Activated CD4-positive, alpha-beta T cell treated with anti-CD3 and anti-CD28 coated beads for 36 hours (primary cell): ENCODE measurements at places on chromosomes 11 and 22.
A peak's percentile ranks its signal among the peaks of the same experiment; 100 is the strongest.

DNA sequence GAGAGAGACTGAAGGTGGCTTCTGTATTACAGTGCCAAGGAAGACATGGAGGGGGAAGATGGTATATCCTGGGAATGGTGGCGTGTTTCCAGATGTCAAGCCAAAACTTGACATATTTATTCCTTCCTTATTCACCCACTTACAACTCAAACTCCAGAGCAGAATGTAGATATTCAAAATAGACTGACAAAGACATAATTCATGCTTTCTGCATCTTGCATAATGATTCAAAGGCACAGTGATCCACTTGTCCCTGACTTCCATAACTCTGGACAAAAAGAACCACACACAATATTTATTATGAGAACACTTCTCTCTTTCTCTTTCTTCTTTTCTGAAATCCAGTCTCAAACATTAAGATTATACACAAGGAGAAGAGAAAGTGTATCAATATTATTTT, 48.9 kb downstream of the SLC17A6 start:
- no peak for DNase-seq

- DNase-seq = no peak
Observed at GRCh38 chr11:110200241-110200640, 96.2 kb downstream of the RDX start.

- no peak for DNase-seq
Observed at GRCh38 chr11:65871811-65872548, 620 bp downstream of the EFEMP2 start.

- no peak for DNase-seq
Observed at GRCh38 chr11:108512708-108513107, 14.5 kb upstream of the POGLUT3 start.

GRCh38 chr11:11230802-11231562, 122.1 kb downstream of the CSNK2A3 start:
- peak; percentile 56 for DNase-seq

- DNase-seq = no peak
Observed at GRCh38 chr22:34736081-34736480, 329.9 kb upstream of the ISX start.

- DNase-seq = no peak
Observed at GRCh38 chr11:86380295-86381059, 5.8 kb downstream of the CCDC81 start.

DNA sequence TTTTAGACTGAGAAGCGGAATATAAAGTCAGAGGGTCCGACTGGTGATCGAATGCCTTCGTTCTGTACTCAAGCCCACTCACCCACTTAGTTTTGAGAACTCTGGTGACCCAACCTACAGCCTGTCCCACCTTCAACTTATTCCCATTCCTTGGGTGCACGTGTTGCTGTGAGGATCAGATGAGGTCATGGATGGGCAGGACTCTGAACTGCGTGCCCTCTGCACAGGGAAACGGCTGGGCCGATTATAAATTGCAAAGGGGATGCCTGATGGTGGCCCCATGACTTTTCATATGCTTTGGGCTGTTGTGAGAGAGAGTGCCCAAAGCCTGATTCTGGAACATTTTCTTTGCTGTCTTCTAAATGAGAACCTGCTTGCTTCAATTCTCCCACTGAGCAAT, 16.0 kb upstream of the EHF start:
- no peak for DNase-seq

DNA sequence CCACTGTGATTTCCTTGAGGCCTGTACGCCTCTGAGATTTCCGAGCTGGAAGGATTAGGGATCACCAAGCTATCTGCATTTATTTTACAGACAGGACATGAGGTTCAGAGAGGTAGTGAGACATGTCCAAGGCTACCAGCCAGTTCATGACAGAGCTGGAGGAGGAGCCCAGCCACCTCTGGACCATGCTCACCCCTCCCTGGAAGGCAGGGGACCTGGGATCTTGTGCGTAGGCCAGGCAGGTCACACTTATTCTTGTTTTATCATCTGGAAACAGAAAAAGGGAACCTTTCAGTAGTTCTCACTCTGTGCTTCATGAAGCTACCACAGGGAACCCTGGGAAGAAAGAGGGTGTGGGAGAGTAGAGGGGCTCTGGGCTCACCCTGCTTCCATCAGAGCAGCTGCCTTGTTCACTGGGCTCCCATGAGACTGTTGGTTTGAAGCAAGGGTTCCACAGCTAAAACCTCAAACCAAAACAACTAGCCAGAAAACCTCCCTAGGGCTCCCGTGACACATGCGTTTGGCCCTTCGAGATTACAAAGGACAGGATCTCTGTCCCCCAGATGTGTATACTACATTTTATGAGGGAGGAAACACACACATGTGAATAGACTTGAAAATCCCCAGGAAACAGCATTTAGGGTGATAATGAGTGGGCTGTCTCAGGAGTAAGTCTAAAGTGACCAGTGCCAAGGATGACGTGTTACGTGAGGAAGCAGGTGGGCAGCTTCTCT, 106.4 kb downstream of the DSCAML1 start:
- DNase-seq = no peak

GRCh38 chr11:123569393-123569792, 85.0 kb downstream of the SCN3B start:
- DNase-seq = no peak

DNA sequence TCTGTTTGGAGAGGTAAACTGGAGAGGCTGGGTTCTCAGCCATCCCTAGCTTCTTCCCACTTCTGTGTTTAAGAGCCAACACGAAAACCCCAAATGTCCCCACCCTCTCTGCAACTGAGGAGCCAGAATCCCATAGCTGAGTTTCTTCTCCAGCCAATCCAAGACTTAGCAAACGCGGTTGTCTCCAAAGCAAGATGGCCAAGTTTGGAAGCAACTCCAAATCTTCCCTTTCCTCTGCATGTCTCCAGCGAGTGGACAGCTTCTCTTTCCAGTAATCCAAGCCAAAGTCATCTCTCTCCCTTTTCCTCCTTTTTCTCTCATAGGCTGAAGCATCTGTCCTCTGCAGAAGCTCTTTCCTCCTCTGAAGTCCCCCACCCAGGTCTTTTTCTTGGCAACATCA, 539.2 kb downstream of the MIAT start:
- no peak for DNase-seq

GRCh38 chr11:132734217-132734616, 798.1 kb downstream of the OPCML start:
- peak; percentile 9 for DNase-seq

- peak; percentile 69 for DNase-seq
Observed at GRCh38 chr22:26610072-26610958, 7.5 kb downstream of the CRYBB1 start.

DNA sequence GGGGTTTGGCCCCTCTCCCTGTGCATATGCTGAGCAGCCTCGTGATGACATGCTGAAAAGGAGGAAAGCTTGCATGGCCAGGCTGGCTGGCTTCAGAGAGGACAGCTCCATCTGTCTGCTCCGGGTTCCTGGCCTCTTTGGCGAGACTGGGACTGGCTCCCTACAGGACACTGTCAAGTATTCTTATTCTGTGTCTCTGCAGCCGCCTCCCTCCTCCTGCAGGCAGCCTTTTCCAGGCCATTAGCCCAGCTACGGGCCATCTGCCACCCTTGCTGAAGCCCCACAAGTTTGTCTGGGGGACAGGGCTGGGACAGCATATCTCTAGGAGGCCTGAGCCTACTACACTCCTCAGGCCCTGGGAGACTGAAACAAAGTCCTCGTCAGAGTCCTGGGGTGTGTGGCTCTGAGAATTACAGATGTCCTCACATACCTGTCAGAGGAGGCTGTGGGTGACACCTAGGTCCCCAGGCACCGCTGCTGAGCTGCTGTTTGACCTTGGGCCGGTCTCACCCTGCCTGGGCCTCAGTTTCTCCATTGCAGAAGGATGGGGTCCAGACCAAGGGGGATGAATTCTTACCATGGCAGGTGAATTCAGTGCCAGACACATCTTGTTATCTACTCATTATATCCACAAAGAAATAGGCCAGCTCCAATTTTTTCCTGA, 11.0 kb downstream of the MRGPRG start:
- no peak for DNase-seq

- DNase-seq = no peak
Observed at GRCh38 chr11:102204174-102204573, 93.9 kb downstream of the YAP1 start.

GRCh38 chr11:46597609-46598219, 3.9 kb upstream of the AMBRA1 start:
- no peak for DNase-seq

- no peak for DNase-seq
Observed at GRCh38 chr22:42743501-42743991, 22.9 kb upstream of the A4GALT start.

DNA sequence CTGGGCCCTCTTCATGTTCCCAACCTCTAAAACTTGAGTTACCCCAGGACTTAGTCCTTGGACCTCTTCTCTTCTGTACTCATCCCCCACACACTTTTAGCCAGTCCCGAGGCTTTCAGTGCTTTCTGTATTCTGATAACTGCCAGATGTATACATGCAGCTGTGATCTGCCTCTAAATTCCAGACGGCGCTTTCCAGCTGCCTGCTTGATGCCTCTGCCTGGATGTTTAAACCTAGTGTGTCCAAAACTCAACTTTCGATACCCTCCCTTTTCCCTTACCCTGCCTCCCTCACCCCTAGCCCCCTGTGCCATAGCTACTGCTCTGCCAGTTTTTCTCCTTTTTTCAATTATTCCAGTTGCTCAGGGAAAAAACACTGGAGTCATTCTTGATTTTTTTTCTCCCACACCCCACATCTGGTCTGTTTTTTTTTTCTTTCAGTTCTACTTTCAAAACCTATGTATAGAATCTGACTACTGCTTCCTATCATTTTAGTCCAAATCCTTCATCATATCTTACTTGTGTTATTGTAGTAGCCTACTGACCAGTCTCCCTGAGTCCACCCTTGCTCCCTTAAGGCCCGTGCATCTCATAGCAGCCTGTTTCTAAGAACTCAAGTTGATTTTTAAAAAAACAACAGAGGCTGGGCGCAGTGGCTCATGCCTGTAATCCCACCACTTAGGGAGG, 32.9 kb upstream of the TECTA start:
- DNase-seq = no peak

DNA sequence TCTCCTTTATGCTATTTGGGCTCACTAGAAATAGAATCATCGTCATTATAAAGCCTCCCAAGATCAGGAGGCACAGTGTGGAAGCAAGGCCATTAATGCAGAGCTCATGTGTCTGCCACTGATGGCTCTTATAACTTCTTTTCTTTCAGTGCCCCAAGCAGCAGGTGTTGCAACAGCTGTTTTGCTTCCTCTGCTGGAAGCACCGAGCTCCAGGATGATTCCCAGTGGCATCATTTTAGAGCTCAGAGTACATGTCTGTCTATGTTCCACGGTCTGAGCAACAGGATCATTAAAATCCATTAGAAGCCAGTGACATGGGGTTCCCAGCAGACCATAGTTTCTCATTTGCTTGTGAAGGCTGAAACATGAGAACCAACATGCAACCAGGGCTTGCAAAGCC, 803.0 kb upstream of the FAT3 start:
- DNase-seq = no peak

GRCh38 chr11:116225784-116226585, 546.8 kb downstream of the BUD13 start:
- DNase-seq = no peak

DNA sequence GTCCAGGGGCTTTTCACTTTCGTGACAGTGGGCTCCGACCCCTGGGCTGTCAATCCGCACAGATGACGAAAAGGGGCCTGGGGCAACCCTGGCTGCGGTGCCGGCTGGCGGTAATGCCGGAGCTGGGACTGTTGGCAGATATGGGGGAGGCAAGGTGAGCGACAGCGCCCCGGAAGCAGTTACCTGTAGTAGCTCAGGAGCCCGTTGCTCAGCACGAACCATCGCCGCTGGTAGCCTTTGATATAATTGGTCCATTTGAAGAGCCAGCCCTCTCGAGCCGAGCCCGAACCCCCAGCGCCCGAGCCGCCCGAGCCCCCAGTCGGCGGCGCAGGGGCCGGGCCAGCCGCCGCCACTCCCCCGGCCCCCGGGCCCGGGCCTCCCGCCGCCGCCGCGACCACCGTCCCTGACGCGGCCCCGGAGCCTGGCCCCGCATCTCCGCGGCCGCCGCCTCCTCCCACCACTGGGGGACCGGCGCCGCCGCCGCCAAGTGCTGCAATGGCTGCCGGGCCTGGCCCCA, 396 bp downstream of the OSBP start:
- peak; percentile 76 for DNase-seq

DNA sequence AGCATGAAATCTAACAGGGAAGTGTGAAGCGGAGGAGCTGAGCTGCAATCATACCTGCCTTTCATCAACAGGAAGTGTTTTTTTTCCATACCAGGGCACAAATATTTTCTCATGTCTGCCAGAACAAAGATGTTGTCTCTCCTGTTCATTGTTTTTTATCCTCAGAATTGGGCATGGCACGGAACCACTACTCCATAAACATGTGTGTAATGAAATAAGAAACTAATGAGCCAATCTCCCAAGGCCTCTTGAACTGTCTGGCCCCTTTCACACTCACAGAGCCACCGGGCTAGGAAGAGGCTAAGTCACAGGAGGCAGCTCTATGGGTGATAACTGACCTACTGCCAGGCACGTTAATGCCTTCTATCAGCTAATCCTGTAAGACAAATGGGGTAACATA, 124.4 kb downstream of the ETS1 start:
- DNase-seq = no peak

- DNase-seq = no peak
Observed at GRCh38 chr11:86355256-86355655, 19.4 kb upstream of the CCDC81 start.

- DNase-seq = no peak
Observed at GRCh38 chr11:6440906-6441358, at the start of gene HPX. TSS of gene HPX (minus strand) at chr11:6440987. CDS start at chr11:6440963, 24 bp downstream.

GRCh38 chr11:32434356-32435151, 785 bp downstream of the WT1 start:
- DNase-seq = peak; percentile 15

- DNase-seq = no peak
Observed at GRCh38 chr11:121696931-121697670, 244.3 kb upstream of the SORL1-AS1 start.

DNA sequence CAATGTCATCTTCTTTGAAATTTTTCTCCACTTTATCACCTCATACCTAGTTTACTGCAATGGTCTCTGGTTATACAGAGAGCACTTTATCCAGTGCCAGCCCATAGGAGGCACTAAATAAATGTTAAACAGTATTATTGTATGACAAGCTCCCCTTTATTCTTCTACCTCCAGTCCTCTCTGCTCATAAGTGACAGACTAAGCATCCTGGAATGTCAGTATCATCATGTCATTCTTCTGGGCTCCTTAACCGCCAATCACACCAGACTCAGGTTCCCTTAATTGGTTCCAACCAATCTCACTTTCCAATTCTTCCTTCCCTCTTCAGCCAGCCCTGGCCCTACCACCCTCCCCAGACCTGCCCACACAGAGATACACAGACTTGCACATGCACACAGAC, 93.1 kb downstream of the RPL27A start:
- DNase-seq = no peak

DNA sequence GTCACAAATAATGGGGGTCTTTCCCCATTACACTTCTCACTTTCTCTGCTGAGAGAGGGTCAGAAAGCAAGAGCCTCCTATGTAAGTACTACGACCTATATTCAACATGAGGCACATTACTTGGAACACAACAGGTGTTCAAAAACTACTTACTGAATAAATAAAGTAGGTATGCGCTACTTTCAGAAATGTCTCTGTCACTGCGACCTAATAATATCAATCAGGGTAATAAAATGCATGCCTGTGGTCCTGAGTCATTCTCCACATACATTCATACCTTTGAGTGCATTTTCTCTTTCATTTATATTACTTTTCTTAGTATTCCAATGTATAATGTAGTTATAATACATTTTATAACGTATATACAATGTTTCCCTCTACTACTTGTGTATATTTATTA, 838.9 kb downstream of the DLG2 start:
- DNase-seq = no peak

- DNase-seq = peak; percentile 22
Observed at GRCh38 chr11:93704237-93704636, 37.1 kb downstream of the TAF1D start.

GRCh38 chr11:22491555-22492225, 133.9 kb downstream of the FANCF start:
- DNase-seq = no peak
